Renal cortical epithelial cell (primary cell): ENCODE measurements at places on chromosomes 1 and 21.

DNA sequence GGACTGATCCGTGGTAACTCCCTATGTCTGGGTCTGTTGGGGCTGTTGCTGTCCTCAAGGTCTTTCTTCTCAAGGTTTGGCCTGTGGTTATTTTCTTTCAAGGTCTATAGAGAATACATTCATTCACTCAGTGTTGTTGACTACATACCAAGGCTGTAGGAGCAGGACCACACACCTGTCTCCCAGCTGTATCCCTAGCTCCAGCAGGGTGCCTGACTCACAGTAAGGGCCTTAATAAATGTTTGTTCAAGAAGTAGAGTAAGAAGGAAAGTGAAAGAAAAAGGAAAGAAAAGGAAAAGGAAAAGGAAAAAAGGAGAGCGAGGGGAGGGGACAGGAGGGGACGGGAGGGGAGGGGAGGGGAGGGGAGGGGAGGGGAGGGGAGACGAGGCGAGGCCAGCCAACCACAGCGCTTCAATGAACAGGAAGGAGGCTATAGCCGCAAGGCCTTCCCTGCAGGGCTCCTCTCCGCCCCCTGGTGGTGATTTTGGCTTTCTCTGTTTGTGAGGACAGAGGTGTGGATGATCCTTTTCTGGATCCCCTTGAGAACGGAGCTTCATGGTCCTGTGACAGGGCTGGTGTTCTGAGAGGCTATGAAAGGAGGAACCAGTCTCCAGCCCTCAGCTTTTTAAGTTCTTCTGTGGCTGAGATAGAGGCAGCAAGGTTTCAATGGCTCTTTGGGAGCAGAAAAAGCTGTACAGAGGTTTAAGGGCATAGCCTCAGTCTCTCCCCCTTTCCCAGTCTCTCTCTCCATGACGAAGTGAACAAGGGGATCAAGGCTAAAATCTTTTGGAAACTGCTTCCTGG, 30.6 kb upstream of the LCE5A start:
- no peak for DNase-seq

DNA sequence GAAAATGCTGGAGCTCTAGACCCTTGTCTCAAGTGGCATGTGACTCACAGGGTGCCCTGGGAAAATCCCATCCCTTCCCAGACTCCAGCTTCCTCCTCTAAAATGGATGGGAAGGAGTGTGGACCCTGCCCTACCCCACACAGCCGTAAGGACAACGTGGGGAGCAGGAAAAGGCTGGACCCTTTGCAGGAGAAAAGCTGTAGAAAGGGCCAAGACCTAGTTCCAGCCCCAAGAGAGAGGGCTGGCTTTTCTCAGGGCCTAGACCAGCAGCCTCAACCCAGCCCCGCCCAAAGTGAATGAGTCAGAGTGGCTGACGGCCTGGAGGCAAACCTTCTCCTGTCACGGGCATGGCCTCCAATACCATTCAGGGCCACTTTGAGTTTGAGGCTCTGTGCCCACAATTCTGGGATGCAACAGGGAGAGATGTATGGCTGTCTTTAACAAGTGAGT, 1.1 kb downstream of the LAMB3 start:
- peak; percentile 84 for DNase-seq

DNA sequence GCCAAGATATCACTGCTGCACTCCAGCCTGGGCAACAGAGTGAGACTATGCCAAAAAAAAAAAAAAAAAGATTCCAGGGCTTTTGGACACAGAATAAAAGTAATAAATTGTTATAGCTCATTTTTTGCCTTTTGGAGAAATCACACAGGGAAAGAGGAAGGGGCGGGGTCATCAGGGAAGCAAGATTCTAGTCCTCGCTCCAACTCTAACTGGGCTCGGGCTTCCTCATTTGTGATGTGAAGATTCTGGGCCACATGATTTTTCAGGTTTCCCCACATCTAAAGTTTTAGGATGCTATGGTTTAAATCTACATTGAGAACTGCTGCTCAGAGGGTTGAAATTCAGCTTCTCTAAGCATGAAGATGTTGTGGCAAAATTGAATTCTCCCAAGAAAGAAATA, 179.3 kb upstream of the PLXNA2 start:
- no peak for DNase-seq

DNA sequence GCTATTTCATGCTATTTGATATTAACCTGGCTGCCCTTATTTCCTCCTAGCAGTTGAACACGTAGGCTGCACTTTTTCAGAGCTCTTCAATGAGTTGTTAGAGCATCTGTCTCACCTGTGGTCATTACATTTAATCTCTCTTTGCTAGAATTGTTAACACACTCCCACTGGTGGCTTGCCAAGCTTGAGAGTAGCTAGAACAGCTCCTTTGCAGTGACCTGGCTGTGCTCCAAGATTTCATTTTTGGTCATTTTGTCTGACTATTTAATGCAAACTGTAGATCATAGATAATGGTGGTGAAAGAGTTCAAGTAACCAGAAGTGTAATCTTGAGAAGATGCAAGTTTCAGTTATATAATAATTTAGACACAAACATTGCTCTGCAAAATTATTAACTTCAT, 105.6 kb downstream of the LRRC7 start:
- DNase-seq, result no peak

GRCh38 chr1:33718186-33718585, 145.7 kb upstream of the HMGB4 start:
- DNase-seq, result no peak

GRCh38 chr1:16387201-16388188, 20.5 kb downstream of the SZRD1 start:
- DNase-seq, result peak; percentile 23

- no peak for DNase-seq
Measured at GRCh38 chr1:171180670-171181069, 4.4 kb upstream of the FMO2 start.

GRCh38 chr1:54376430-54377039, 29.7 kb downstream of the SSBP3 start:
- DNase-seq, result peak; percentile 13

GRCh38 chr1:1782399-1783221, 4.3 kb upstream of the NADK start:
- peak; percentile 23 for DNase-seq

DNA sequence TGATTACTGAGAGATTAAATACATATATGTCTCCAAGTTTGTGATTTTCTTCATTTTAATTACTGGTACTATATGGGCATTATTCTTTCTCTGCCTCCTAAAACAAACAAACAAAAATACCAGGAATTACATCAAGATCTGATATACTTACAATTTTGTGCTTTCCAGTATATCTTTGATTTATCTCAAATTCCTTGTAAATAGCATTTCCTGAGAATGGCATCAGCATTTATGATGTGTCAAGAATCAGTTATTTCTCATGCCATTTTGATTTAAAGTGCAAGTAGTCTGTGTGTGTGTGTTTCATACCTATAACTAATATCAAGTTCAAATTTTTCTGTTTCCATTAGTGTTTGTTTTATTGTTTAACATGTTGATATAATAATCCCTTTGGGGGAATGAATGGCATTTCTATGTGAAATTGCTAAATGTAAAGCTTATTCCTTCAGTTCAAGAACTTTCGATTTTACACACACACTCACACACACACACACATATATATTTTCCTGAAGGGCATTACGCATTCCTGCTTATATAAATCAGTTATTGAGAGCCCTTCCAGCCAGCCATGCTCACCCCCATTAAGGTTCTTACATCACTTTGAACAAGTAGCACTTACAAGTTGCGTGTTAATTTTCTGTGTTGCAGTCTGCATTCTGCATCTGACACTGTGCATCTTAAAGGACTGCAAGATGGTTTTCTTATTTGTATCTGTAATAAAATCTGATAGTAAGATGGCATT, 102.7 kb downstream of the NEK7 start:
- DNase-seq, result no peak

DNA sequence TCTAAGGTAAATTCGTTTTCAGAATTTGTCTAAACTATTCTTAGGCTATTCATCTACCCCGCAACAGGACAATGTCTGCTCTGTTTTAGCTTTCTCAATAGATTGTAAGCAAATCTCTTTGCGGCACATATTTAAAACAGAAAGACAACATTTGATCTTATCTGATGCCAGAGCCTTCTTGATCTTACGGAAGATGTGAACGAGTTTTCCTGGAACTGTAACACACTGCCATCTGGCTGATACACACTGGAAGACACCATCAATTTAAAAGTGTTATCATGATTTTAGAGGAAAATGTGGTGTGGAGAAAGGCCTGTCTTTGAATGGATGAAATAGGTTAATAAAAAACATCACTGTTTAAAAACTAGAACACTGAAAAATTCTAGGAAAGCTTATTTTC, 36.1 kb downstream of the COA6 start:
- no peak for DNase-seq

GRCh38 chr1:171221665-171222591, 26.4 kb upstream of the FMO1 start:
- DNase-seq, result peak; percentile 34

DNA sequence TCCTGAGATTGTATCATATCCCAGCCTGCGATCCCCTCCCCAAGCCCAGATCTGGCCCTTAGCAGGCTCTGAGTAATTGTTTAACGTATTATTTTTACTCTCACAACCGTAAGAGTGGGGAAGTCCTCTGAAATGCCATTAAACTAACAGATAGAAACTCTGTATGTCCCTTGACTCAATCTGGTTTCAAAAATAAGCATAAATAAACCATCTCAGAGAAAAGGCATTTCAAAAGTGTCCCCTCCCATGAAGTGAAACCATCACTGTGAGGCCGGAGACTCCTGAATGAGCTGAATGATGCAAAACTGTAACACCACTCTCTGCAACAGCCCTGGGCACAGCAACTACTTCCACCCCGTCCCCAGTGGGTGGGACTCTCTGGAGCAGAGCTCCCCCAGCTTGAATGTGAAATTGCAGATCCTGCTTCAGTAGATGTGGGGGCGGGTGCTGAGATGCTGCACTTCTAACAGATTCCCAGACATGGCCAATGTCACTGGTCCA, 104.1 kb downstream of the SYF2 start:
- no peak for DNase-seq

- DNase-seq, result no peak
Measured at GRCh38 chr1:228094432-228095016, 8.6 kb downstream of the C1orf35 start.

DNA sequence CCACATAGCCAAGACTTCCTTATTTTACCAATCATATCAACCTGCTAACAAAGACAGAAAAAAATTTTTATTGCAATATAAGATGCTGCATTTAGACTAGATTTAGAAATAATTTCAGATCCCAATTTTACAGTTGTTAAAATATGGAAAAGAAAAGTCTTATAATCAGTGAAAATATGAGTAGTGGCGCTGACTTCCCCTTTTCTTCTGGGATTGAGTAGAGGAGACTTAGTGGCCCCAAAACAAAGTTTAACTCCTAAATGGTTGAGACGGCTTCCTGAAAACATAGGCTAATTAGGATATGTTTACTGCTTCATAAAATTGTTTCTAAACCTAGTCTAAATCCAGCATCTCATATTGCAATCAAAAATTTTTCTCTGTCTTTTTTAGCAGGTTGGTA, 68.4 kb downstream of the RAB3GAP2 start:
- DNase-seq, result no peak

GRCh38 chr1:8477983-8478362, 160.1 kb downstream of the SLC45A1 start:
- DNase-seq, result no peak

GRCh38 chr1:218878369-218878768, 295.3 kb upstream of the LYPLAL1 start:
- DNase-seq, result peak; percentile 74

DNA sequence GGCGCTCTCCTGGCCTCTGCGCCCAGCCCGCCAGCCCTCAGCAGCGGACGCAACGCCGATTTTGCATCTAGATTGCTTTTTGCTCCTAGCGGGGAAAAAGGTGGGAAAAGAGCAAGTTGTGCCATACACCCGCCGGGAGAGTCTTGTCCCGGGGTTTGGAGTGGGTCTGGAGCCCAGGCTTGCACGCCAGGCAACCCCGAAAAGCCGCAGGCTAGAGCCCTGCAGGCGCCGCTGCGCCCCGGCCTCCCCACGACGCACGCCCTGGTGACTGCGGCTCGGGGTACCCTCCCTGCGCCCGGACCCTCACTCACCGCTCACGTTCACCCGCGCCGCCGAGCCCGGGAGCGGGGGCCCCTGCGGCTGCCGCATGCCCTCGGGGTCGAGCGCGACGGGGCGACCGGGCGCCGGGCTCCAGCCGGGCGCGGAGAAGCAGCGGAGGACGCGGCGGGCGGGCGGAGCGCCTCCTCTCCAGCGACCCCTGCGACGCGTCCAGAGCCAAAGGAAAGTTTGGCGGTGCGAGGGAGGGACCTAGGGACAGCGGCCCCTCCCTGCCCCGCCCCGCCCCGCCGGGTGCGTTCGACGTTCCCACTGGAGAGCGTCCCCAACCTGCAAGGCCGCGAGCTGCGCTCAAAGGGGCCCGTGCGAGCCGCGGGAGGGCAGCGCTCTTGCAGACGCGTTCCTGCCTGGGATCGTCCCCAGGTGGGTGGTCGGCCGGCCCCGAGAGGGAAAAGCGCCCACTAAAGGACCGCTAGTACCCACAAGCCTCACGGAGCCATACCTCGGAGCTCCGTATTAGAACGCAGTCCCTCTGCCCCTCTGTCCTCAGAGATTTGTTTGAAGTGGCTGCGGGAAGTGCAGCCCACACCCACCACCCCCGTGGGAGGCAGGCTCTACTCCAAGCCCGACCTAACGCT, at the start of gene LPAR3:
Gene LPAR3, minus strand, starts transcription at position 502 of the 914 bp plus-strand sequence. CDS start 27,086 bp downstream, outside the sequence.
- no peak for DNase-seq

DNA sequence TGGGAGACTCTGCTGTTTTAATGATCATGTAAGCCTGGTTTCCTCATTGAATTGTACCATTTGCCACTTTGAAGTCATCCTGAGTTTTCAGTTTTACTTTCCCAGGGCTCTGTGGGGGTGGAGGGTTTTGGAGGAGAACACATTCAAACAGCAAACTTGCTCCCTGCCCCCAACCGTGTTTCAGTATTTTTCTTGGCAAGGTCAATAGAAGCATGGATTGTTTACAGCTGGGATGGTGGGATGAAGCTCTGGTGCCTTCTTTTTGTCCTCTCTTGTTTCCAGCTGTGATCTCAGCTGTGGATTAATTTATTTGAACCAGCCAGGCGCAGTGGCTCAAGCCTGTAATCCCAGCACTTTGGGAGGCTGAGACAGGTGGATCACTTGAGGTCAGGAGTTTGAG, 54.3 kb upstream of the SERBP1 start:
- DNase-seq, result peak; percentile 11

- DNase-seq, result peak; percentile 62
Measured at GRCh38 chr1:119808972-119809550, 2.2 kb downstream of the REG4 start.

- no peak for DNase-seq
Measured at GRCh38 chr21:28538987-28539622, 453.6 kb downstream of the LTN1 start.

DNA sequence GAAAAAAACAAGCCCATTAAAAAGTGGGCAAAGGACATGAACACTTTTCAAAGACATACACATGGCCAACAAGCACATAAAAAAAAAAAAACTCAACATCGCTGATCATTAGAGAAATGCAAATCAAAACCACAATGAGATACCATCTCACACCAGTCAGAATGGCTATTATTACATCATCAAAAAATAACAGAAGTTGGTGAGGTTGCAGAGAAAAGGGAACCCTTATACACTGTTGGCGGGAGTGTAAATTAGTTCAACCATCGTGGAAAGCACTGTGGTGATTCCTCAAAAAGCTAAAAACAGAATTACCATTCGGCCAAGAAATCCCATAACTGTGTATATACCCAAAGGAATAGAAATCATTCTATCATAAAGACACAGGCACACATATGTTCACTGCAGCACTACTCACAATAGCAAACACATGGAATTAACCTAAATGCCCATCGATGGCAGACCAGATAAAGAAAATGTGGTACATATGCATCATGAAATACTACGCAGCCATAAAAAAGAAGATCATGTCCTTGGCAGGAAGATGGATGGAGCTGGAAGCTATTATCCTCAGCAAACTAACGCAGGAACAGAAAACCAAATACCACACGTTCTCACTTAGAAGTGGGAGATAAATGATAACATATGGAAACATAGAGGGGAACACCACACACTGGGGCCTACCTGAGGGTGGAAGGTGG, 70.1 kb downstream of the INTS7 start:
- no peak for DNase-seq
